ENCODE measurements at places on chromosomes 7 and 10. TPM values are rescaled to one million over a fixed set of nuclear protein-coding genes. Genes with fewer than 3 reads are reported as not detected.

- H3K4me3 ChIP-seq, result no peak overlapping the region
- peaks cover 14% of the 10 kb centered on the region for H3K27me3 ChIP-seq
- H3K27ac ChIP-seq, result no peak overlapping the region
- no peaks in the 10 kb centered on the region for H3K36me3 ChIP-seq
Observed at GRCh38 chr10:98292971-98293370, 25.0 kb upstream of the LOXL4 start.

DNA sequence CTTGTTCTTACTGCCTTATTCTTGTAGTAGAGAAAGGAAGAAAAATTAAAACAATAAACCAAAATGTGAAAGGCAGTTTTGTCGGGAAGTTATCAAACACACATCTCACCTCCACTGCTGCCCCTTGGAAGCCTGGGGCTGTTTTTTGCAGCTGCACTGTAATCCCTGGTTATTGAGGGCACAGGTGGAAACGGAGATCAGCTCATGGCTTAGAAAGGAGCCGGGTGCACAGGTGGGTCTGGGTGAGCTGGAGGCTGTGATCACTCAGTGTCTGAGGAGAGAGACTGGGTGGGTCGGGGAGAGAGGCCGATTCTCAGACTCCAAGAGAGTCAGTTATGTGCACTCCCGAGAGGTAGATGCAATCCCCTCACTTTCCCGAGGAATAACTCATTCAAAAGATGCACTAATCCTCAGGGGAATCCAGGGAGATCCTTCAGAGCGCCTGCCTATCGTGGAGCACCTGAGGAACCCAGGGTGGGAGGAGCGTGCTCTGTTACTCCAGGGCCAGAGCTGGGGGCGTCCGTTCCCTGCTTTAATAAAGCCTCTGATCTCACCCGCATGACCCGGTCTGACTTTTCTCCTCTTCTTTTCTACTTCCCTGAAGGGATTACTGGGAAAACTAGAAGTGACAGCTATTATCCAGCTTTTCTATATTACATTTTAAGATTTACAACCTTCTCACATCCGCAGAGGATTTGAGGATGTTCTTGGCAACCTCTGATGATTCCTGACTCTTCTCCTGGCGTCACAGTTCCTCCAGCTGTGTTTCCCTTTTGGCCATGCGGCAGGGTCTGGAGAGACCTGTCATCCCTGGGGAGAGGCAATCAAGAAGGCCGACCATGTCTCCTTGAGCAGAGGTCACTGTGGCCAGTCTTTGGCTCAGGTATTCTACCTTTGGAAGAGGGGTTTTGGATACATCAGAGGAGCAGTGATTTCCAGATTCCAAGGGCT, 82.1 kb downstream of the CAMK1D start:
- peaks cover 6% of the 10 kb centered on the region for H3K27me3 ChIP-seq
- no peaks in the 10 kb centered on the region for H3K4me1 ChIP-seq
- no peak overlapping the region for H3K4me3 ChIP-seq
- H3K27ac ChIP-seq, result no peak overlapping the region
- H3K36me3 ChIP-seq, result no peaks in the 10 kb centered on the region

- no peaks in the 10 kb centered on the region for H3K36me3 ChIP-seq
- H3K4me1 ChIP-seq, result no peaks in the 10 kb centered on the region
- no peaks in the 10 kb centered on the region for H3K27me3 ChIP-seq
- DNase-seq, result no peak
- no peak overlapping the region for H3K4me3 ChIP-seq
Observed at GRCh38 chr7:98000356-98000755, 10.4 kb upstream of the OCM2 start.

DNA sequence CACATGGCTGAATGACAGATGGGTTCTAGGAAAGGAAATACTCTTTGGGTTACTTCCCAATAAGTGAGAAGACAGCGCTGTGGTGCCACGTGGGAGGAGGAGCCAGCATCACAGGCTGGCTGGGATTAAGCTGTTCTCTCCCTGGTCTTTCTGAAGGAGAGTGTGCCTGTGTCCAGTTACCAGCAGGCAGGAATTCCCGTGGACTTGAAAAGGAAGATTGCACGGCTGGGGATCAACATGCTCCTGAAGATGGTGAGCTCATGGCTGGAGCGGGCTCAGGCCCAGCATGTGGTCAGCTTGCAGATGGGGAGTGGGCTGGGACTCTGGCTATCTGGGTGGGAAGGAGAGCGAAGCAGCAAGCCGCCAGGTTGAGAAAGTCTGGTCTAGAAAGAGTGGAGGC, 8.1 kb downstream of the ADCK2 start:
- peak; percentile 5 for DNase-seq
- H3K4me3 ChIP-seq, result no peak overlapping the region
- peaks cover 90% of the 10 kb centered on the region for H3K36me3 ChIP-seq
- H3K27ac ChIP-seq, result no peak overlapping the region

DNA sequence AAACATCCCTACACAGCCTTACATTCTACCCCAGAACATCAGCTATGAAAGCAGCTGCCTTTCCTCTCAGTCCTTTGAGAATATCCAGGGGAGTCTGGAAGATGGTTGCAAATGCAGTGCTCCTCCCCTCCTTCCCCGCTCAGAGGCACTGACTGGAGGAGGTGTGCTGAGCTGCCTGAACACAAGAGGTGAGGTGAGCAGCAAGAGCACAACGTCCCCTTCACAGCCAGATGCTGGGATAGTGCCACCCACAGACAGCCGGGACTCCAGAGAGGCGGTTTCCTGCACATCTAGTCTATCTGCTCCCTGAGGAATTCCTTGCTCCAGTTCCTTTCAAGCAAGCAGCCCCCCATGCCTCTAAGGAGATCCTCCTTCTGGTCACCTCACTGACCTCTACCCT, 74.2 kb downstream of the EZH2 start:
- H3K4me1 ChIP-seq, result no peaks in the 10 kb centered on the region
- no peak overlapping the region for H3K27ac ChIP-seq
- H3K36me3 ChIP-seq, result no peaks in the 10 kb centered on the region
- no peaks in the 10 kb centered on the region for H3K27me3 ChIP-seq
- no peak for DNase-seq
- no peak overlapping the region for H3K4me3 ChIP-seq

DNA sequence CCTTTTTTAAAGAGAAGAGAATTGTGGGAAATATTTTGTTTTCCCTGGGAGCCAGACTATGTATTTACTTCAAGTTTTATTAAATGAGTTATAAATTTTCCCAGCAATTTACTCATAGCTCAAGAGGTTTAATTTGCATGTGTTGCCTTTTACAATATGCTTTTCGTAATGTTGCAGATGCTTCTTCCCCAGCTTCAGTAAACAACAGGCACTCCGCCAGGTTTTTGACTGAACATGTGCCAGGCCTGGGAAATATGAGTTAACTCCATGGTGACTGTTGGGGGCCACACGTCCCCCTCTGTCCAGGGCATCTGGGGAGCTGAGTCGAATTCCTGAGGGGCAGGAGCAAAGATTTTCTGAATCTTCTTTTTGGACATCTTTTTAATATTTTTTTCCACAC, 545.7 kb downstream of the LRMDA start:
- H3K4me3 ChIP-seq, result no peak overlapping the region
- H3K4me1 ChIP-seq, result peaks cover 11% of the 10 kb centered on the region
- no peaks in the 10 kb centered on the region for H3K27me3 ChIP-seq
- peak; percentile 69 for DNase-seq
- H3K27ac ChIP-seq, result no peak overlapping the region
- H3K36me3 ChIP-seq, result no peaks in the 10 kb centered on the region

Gene WAC
- 22.8 TPM for polyA plus RNA-seq

GRCh38 chr7:74586258-74587175, 71.0 kb upstream of the GTF2I start:
- peak overlapping the region; percentile 6 for H3K4me3 ChIP-seq
- peak overlapping the region; percentile 71 for H3K27ac ChIP-seq
- peaks cover 38% of the 10 kb centered on the region for H3K4me1 ChIP-seq
- no peak for DNase-seq
- H3K27me3 ChIP-seq, result no peaks in the 10 kb centered on the region

DNA sequence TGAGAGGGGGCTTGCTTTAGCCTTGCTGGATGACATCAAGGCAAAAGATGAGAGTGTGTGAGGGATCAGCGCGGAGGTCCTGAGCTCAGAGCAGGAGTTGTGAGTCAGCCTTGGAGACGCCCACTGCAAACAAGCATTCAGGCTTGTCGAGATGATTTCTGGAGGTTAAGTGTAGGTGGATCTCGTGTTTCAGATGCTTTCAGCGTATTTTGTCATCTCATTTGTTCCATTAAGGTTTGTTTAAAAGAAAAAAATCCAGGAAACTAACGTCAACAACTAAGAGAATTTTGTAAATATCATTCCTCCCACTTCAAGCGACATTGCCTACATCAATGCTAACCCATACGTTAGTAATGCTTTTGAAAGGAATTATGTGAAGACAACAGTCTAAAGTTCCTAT, 715.4 kb upstream of the NRP1 start:
- peak; percentile 44 for DNase-seq
- H3K27me3 ChIP-seq, result no peaks in the 10 kb centered on the region
- no peak overlapping the region for H3K4me3 ChIP-seq
- H3K4me1 ChIP-seq, result no peaks in the 10 kb centered on the region

Gene FAM221A
- 10.9 TPM for polyA plus RNA-seq

- no peaks in the 10 kb centered on the region for H3K36me3 ChIP-seq
- H3K4me1 ChIP-seq, result no peaks in the 10 kb centered on the region
- no peaks in the 10 kb centered on the region for H3K27me3 ChIP-seq
- DNase-seq, result no peak
Observed at GRCh38 chr10:8830876-8831275, 776.4 kb downstream of the GATA3 start.

Gene GIMAP5
- 10.0 TPM for polyA plus RNA-seq

DNA sequence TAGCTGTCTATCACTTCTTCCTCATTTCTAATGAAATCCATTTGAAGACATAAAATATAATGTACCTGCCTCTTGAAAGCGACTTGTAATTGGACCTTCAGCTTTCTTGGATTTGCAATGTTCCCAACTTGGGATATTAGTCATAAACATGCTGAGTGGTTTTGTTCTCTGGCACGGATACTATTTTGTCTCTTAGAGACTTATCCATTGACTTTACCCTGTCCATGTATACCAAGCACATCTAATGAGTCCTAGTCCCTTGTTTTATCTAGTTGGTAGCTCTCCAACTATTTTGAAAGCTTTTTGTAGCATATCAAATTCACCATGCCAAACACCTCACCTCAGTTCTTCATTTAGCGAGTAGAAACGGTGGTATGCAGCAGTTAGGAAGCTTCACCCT, 18.9 kb downstream of the PLEKHS1 start:
- no peak overlapping the region for H3K27ac ChIP-seq
- H3K27me3 ChIP-seq, result no peaks in the 10 kb centered on the region
- no peak overlapping the region for H3K4me3 ChIP-seq
- H3K36me3 ChIP-seq, result no peaks in the 10 kb centered on the region
- H3K4me1 ChIP-seq, result peaks cover 9% of the 10 kb centered on the region

Gene CPA2
- 62.8 TPM for polyA plus RNA-seq

Gene ELN
- 28.8 TPM for polyA plus RNA-seq

Gene ASZ1
- polyA plus RNA-seq, result not detected

GRCh38 chr10:1873661-1874315, 136.5 kb upstream of the ADARB2 start:
- H3K27ac ChIP-seq, result no peak overlapping the region
- H3K36me3 ChIP-seq, result no peaks in the 10 kb centered on the region
- H3K27me3 ChIP-seq, result peaks cover 14% of the 10 kb centered on the region
- no peak overlapping the region for H3K4me3 ChIP-seq
- H3K4me1 ChIP-seq, result no peaks in the 10 kb centered on the region

DNA sequence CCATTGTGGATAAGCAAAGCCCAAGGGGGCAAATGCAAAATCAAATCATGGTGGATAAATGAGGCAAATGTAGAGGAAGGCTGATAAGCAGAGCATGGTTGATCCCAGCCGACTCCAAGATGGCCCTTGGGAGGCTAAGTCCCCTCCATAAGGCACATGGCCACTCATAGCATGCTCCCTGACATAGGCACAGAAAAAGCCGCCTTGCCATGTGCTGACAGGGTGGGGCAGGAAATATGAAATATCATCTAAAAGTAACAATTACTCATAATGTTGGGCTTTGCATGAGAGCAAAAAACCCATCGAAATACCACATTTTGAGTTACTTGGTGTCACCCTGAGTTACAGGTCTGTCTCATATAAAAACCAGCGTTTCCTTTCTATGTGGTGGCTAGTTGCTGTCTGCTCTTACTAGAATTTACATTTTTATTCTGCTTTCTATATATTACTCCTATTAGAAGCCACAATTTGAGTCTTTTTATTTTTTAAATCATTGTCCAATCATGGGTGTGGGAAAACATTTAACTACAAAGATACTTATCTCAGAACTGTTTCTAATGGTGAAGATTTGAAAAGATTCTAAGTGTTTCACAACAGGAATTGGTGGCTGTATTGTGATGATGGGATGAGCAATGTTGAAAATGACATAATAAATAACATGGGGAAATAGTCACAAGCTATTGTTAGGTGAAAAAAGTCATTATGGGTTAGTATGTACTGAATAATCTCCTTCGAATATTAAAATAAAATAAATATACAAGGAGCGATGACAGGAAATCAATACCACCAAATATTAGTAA, 102.7 kb downstream of the CUBN start:
- no peaks in the 10 kb centered on the region for H3K36me3 ChIP-seq
- no peak overlapping the region for H3K4me3 ChIP-seq
- H3K27me3 ChIP-seq, result no peaks in the 10 kb centered on the region
- DNase-seq, result no peak
- peaks cover 11% of the 10 kb centered on the region for H3K4me1 ChIP-seq

DNA sequence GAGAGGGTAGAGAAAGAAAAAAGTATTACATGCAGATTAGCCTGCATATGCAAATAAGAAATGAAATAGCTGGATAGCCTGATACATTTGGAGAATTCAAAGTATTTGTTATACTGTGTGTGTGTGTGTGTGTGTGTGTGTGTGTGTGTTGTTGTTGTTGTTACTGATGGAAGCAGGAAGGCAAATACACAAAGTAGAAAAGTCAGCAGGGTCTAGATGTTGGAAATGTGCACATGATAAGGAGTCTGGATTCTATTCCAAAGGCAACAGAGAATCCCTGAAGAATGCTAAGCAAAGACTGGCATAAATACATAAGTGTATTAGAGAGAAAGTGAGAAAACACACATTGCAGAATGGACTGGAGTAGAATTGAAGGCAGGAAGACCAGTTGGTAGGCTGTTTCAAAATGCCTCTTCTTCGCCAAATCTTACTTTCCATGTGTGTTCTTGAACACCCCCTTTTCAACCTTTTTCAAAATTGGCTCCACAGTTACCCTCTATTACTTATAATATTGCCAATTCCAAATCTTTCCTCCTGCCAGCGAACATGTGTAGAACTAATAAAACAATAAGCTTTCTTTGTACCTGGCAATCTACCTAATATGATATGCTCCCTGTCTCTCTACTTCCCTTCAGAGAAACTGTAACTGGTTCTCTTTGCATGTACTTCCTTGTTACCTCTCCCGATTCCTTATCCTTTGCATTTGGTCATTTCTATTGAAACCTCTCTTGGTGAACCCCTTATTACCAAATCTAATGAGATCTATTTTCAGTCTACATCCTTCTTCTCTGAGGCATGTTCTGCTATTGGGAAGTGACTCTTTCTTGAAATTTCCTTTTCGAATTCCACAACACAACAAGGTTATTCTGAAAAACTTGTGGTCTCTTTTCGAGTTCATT, 6.2 kb downstream of the CPED1 start:
- no peaks in the 10 kb centered on the region for H3K36me3 ChIP-seq
- H3K4me3 ChIP-seq, result no peak overlapping the region
- no peaks in the 10 kb centered on the region for H3K27me3 ChIP-seq

DNA sequence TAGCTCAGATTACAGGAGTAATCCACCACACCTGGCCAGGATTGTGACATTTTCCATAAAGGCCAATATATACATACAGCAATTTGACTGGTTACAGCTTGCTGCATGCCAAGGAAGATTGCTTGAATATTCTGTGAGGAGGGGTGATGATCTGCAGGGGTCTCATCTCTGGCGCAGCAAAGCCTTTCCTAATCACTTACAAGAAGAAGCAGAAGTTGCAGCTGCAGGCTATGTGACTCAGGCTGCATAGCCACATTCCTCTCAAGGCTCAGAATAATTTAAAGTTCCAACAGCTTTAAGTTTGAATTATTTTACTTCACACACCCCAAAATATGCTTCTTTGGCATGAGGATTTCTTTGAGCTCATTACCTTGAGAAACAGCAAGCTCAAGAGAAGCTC, 11.4 kb upstream of the RASGEF1A start:
- H3K27ac ChIP-seq, result no peak overlapping the region
- DNase-seq, result no peak
- no peaks in the 10 kb centered on the region for H3K36me3 ChIP-seq
